Left lung (tissue), 14 donors: ENCODE measurements at places on chromosomes 1 and 21. TPM values are rescaled to one million over a fixed set of nuclear protein-coding genes. Genes with fewer than 3 reads are reported as not detected.

GRCh38 chr1:48572646-48573258 is 100.7 kb upstream of the SPATA6 start:
- peak; percentile 81 for DNase-seq

DNA sequence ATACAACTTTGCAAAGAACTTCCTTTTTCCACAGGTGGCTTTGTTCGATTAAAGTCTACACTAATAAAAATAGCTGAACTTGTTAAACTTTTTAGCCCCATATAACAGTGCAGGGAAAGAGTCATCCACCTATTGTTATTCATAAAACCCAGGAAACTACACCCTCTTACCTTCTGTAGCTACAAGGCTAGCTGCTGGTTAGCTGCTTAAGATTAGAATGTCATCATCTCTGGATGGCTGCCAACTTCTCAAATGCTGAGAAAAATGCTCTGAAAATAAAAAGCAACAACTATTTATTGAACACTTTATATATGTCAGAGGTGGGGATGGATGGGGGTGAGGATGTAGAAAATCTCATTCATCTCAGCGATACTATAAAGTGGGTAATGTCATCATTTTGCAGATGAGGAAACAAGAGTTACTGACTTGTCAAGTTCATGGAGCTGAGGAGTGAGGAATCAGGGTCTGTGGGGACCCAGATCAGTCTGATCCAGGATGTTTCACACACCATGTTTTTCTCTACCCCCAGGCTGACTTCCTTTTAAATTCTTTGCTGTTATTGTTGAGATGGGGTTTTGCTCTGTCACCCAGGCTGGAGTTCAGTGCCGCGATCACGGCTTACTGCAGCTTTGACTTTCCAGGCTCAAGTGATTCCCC is 17.1 kb downstream of the ATP5PF start:
- DNase-seq = no peak

GRCh38 chr1:184272175-184272866 is 114.5 kb upstream of the C1orf21 start:
- DNase-seq = no peak

PYGO2 gene
- polyA plus RNA-seq = 41.2 TPM

WDR64 gene
- polyA plus RNA-seq = not detected
